Suprapubic skin (tissue), 4 donors: ENCODE measurements at places on chromosomes 6 and 20.
A peak's percentile ranks its signal among the peaks of the same experiment; 100 is the strongest.

- H3K27me3 ChIP-seq: no peaks in the 10 kb centered on the region
- H3K4me1 ChIP-seq: no peaks in the 10 kb centered on the region
- DNase-seq: no peak
- H3K36me3 ChIP-seq: no peaks in the 10 kb centered on the region
These were observed 115.2 kb downstream of the PAK5 start for GRCh38 chr20:9723501-9724202.

- DNase-seq: no peak
- no peaks in the 10 kb centered on the region for H3K4me1 ChIP-seq
- no peak overlapping the region for H3K4me3 ChIP-seq
- H3K27ac ChIP-seq: no peak overlapping the region
These were observed 102.2 kb downstream of the BACH2 start for GRCh38 chr6:90194371-90194841.

DNA sequence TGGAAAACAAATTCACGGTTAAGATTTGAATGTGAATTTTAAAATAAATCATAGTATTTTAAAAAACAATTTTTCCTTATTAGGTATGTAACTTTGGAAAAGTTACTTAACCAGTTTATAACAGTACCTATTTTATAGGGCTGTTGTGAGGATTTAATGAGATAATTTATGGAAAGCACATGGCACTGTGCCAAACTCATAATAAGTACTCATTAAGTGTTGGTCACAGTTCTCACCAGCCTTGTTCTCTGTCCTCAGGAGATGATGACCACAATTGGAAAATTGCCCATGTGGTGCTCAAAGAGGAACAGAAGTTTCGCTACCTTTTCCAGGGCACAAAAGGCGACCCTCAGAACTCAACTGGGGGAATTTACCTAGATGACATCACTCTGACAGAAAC, 39.6 kb downstream of the MEP1A start:
- H3K4me1 ChIP-seq: peaks cover 9% of the 10 kb centered on the region
- H3K4me3 ChIP-seq: no peak overlapping the region
- H3K36me3 ChIP-seq: no peaks in the 10 kb centered on the region
- H3K27me3 ChIP-seq: no peaks in the 10 kb centered on the region
- no peak for DNase-seq

- H3K27ac ChIP-seq: no peak overlapping the region
- peaks cover 17% of the 10 kb centered on the region for H3K36me3 ChIP-seq
- H3K4me1 ChIP-seq: no peaks in the 10 kb centered on the region
- no peaks in the 10 kb centered on the region for H3K27me3 ChIP-seq
These were observed 350.5 kb downstream of the ZFAND3 start for GRCh38 chr6:38169977-38170526.

- H3K4me3 ChIP-seq: no peak overlapping the region
- no peaks in the 10 kb centered on the region for H3K36me3 ChIP-seq
- DNase-seq: peak; percentile 70
- H3K4me1 ChIP-seq: peaks cover 29% of the 10 kb centered on the region
- H3K27me3 ChIP-seq: no peaks in the 10 kb centered on the region
These were observed 9.6 kb upstream of the PKIG start for GRCh38 chr20:44572551-44573500.
